ENCODE measurements at places on chromosomes 4 and X.

DNA sequence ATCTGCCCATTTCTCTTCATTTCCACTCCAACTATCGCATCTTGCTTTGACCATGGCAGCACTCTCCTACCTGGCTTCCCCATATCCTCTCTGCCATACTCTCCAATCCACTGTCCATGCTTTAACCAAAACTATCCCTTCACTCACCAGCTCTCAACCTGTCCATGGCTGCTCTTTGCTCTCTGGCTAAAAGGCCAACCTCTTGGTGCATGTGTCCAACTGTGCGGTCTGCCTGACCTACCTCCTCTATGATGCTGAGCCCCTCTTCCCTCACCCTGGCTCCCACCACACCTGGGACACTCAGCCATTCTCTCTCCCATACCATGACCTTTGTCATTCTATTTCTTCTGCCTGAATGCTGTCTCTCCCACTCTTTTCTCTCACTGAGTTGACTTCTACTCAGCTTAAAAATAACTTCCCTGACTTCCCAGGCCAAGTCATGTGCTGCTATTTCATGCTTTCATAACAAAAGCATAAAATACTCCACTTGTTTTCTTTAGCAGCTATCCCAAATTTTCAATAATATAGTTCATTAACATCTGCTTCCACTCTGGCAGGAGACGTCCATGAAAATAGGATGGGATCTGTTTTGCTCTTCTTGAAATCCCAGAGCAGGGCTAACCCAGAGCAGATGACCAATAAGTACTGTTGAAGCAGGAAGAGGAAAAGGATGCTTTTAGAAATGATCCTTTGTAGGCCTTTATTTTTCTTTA, 29.8 kb upstream of the KLF3 start:
- DNase-seq = no peak

DNA sequence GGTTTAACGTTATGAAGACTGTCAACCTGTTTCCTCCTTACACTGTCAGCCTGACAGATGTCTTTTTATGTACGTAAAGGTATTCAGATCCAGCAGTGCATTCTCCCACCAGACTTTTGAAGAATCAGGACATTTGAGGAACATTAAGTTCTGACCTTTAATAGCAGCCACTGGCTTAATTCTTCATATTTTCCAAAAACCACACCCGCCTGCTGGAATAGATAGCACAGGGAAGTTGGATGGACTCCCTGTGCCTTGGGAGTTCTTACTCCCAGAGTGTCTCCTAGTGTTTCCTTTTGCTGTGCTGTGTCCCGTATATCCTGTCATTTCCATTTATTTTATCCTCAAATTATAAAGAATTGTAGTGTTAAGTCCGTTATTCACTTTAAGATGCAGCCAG, 94.5 kb downstream of the AFF1 start:
- DNase-seq = no peak

- no peak for DNase-seq
Measured at GRCh38 chr4:169236078-169236477, 34.7 kb downstream of the SH3RF1 start.

GRCh38 chr4:65391382-65391781, 278.9 kb downstream of the EPHA5 start:
- DNase-seq = no peak

DNA sequence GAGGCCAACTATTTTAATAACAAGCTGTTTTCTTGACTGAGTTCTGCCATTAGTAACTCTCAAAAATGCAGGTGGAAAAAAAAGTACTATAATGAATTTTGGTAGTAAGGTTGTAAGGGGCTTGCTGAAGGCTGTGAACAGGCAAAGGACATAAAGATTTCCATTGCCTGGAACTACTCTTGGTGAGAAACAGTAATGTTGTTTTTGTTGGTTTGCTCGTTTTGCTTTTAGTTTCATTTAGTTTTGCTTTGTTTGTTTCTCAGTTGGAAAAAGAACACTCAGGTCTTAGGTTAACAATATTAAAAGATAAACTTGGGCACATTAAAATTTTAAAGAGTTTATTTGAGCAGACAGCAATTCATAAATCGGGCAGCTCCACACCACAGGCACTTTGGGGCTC, 824.5 kb upstream of the HTR2C start:
- no peak for DNase-seq

DNA sequence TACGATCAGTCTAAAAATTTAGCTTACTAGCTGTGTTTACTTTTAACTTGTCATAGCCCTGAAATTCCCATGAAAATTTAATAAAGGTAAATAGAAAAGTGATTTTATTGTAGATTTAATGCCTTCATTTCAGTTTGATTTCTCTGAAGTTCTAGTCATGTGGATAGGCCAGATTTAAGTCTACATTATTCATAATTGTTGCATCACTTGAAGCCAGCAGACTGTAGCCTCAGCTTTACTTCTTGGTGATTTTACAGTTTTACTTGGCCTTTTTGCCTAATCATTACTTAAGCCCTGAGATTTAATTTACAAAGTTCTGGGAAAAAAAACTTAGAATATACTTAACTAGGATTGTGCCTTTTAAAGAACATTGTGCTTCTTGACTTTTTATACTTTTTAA, 73.5 kb upstream of the FHDC1 start:
- DNase-seq = no peak

DNA sequence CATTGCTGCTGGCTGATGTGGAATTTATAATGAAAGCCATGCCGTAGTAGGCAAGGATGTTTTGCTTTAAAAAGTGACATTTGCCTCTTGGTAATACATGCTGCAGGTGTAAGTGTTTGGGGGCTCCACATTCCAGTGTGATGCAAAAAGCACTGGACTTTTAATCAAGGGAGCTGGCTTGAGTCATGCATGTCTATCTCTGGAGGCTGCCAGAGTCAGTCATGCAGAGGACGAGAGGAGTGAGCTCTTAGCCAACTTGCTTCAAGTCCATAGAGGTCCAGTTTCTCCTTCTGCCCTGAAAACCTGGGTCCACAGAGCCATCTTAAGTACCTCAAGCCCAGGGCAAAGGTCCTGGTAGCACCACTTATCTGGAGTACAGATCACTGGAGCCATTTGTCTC, 11.6 kb upstream of the CXCL13 start:
- no peak for DNase-seq

GRCh38 chr4:122666527-122667245, 45.8 kb upstream of the IL21 start:
- DNase-seq = no peak

GRCh38 chr4:71446479-71447081, 107.8 kb downstream of the SLC4A4 start:
- DNase-seq = no peak

DNA sequence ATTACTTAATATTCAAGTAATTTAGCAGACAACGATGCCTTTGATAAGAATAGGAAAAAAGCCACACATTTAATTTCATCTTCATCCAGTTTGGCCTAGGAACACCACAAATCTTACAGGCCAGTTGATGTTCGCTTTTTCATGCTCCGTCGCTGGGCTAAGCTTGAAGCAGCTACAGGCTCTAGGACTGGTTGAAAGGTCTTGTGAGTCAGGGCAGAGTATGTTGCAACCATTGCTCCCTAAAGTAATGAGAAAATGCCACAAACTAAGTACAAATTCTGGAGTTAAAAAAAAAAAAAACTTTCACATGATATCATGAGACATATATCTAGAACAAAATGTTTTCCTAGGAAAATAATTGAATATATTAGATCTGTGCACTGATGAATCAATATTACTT, 123.8 kb downstream of the RPS6KA6 start:
- no peak for DNase-seq

- no peak for DNase-seq
Measured at GRCh38 chr4:168474660-168475320, 5.5 kb downstream of the DDX60L start.

GRCh38 chr4:47490550-47490949, 5.5 kb downstream of the ATP10D start:
- no peak for DNase-seq

DNA sequence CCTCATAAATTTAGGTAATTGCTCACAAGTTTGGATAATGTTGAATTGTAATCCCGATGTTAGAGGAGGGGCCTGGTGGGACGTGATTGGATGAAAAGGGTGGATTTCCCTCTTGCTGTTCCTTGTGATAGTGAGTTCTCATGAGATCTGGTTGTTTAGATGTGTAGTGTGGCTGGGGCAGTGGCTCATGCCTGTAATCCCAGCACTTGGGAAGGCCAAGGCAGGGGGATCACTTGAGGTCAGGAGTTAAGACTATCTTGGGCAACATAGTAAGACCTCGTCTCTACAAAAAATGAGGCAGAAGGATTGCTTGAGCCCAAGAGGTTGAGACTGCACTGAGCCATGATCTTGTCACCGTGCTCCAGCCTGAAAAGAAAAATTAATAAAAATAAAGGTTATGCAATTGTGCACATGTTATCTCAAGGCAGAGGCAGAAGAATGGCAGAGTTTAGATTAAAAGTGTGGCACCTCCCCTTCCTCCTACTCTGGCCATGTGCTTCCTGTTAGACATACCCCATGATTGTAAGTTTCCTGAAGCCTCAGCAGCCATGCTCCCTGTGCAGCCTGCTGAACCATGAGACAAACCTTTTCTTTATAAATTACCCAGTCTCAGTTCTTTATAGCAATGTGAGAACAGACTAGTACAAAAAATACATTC, 36.5 kb downstream of the ERVMER34-1 start:
- no peak for DNase-seq

- DNase-seq = no peak
Measured at GRCh38 chr4:56149591-56149990, 200.8 kb downstream of the CEP135 start.

DNA sequence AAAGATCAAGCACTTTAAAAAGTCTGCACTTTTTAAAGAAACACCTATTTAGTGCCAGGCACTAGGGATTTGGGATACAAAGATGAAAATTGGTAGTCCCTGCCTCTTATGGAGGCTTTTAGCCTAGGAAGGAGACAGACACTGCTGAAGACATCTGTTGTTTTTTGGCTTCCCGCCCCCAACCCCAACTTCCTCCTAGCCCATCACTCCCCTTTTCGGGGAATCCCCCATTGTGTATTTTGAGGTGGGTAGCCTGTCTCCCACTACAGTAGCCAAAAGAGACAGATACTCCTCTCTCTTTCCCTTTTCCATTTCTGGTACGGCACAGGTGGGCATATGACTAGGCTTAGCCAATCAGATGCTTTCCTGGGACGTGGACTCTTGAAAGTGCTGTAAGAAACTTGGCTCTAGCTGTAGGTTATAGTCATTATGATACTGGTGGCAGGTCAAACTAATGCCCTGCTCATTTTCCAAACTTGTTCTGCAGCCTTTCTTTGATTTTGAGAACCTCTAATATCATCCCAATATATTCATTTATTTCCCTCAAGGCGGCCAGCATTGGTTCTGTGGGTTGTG, 194.6 kb upstream of the RBPJ start:
- DNase-seq = no peak

DNA sequence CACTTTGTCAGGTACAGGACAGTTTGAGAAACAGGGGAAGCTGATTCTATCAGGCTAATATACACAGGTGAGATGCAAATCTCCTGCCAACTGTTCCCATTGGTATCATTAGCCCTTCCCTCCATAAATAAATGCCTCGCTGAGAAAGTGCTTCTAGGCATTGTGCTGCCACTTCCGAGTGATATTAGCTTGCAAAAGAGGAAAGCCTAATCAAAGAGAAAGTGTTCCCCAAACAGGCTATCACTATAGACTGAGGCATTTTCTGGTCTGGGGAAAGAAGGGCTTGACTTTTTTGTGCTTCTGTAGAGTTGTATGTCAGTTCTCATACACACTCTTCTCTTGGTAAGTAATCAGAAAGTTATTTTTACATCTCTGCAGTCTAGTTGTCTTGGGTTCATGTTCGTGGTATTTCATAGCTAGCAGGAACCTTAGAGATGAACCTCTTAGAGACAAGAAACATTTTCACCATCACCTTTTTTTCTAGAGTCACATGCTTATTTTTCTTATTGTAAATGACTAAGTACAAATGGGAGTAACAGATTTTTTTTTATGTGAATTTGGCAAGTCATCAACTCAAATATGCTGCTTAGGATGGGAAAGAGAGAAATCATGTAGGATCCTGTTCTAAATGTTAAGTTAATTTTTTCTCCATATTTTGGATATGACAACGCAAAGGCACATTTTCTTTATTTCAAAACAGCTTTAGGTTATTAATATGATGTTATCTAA, 1009.8 kb downstream of the ADGRL3 start:
- no peak for DNase-seq

DNA sequence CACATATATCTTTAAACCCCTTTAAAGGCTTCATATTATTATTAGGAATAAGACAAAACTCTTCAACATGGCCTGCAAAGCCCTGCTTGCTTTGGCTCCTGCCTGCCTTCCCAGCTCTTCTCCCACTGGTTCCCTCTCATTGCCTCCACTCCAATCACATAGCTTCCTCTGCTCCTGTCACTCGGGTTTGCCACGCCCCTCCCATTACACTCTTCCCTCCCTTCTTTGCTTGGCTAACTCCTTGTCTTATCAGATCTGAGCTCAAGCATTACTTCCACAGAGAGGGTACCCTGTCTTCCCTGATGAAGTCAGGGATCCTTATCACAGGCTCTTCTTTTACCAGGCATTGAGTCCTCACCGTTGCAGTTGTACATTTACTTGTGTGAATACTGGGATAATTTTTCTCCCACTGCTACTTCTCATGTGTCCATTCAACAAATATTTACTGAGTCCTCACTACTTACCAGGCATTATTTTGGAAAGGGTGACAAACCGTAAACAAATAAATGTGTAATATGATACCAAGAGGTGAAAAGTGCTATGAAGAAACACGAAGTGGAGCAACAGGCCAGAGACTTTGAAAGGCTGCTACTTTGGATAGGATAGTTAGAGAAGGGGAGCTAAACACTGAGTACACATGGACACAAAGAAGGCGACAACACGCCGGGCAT, 3.2 kb upstream of the VGLL1 start:
- no peak for DNase-seq

- DNase-seq = no peak
Measured at GRCh38 chr4:99362768-99363167, 10.2 kb upstream of the ADH1C start.

- DNase-seq = no peak
Measured at GRCh38 chr4:34046580-34046979, 2197.7 kb downstream of the ARAP2 start.

DNA sequence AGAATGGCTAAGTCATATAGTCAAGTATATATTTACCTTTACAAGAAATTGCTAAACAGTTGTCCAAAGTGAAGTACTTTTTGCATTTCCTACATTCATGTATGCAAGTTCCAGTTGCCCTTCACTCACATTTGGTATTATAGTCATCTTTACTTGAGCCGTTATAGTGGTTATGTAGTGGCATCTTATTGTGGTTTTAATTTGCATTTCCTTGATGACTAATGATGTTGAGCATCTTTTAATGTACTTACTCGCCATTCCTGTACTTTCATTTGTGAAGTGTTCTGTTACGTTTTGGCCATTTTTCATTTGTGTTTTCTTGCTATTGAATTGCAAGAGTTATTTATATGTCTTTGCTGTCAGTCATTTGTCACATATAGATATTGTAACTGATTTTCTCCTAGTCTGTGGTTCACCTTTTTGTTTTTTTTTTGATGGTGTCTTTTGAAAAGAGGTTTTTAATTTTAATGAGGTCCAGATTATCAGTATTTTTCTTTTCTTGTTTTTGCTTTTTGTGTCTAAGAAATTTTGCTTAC, 27.6 kb downstream of the ARFIP1 start:
- DNase-seq = no peak
